ENCODE measurements at places on chromosomes 4 and X.
A peak's percentile ranks its signal among the peaks of the same experiment; 100 is the strongest.

GRCh38 chrX:17039826-17040225, 93.4 kb downstream of the REPS2 start:
- DNase-seq = no peak

DNA sequence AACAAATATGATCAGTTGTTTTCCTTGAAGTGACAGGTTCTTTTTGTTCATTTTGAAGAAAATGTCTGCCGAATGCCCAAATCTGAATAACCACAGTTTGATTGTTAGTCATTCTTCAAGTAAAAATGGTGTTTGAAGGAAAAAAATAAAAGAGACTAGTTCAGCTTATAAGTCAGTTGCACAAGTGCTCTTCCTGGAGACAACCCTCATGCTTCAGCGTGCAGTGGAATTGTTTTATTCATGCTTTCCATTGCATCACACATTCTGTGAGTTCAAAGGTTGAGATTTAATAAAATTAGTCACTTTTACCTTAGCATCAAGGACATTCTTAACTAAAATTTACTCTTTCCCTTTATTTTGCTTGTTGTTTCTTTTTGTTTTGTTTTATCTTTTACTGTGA, 404.9 kb downstream of the ZNF674 start:
- no peak for DNase-seq

GRCh38 chrX:75156531-75156945, 455 bp upstream of the ABCB7 start:
- DNase-seq = peak; percentile 14

- DNase-seq = no peak
Measured at GRCh38 chr4:180669680-180670079, 1573.5 kb upstream of the TENM3 start.

- DNase-seq = no peak
Measured at GRCh38 chr4:90585961-90586360, 458.8 kb downstream of the CCSER1 start.

GRCh38 chrX:8341814-8342590, 122.6 kb upstream of the VCX3B start:
- DNase-seq = no peak

DNA sequence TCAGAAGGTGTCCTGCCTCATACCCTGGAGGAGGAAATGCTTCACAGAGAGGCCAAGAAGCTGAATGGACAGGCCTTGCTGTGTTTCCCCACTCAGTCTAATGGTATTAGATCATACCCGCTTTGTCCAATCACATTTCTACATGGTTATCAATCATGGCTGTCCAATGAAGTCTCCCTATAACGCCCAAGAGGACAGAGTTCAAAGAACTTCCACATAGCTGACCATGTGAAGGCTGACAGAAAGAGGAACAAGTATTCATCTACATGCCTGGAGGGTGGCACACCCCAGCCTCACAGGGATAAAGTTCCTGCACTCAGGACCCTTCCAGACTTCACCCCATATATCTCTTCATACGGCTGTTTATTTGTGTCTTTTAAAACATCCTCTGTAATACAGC, 123.4 kb downstream of the MANBA start:
- no peak for DNase-seq

DNA sequence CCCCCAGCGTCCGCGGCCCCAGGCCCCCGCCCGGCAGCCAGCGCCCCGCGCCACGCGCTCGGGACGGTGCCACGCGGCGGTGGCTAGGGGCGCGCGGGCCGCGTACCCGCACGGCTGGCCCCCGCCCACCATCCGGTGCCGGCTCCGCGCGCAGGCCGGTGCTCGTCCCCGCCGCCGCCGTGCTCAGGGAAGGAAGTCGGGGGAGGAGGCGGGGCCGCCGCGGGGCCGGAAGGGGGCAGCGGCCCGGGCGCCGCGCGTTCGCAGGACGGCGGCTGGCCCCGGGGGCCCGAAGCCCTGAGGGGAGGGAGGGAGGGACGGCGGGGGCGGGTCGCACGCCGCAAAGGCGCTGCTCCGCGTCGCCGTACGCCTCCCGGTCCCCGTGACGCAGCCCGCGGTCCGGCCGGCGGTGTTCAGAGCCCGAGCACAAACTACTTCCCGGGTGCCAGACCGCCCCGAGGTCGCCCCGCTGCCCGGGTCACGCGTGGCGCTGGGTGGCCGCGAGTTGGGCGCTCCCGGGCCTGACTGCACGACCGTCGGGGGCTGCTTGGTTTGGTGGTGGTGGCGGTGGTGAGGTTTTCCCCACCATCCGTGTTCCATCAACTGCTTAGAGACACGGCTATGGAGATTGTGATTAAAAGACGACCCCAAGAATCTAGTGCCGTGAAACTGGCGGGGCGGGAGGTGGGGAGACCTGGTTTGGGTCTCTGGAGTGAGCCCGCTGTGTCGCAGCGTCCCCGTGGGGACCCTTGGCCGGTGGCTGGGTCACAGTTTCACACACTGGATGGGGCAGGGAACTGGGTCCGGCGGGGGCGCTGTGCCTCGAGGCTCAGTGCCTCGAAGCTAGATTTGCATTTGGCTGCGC, at the start of gene DCTD:
DCTD (minus strand) TSS at position 205 of the 862 bp plus-strand sequence. CDS start 1,818 bp downstream, outside the sequence.
- no peak for DNase-seq

GRCh38 chr4:141159027-141159426, 25.8 kb upstream of the RNF150 start:
- no peak for DNase-seq

- no peak for DNase-seq
Measured at GRCh38 chr4:128355305-128355704, 67.7 kb upstream of the PGRMC2 start.

DNA sequence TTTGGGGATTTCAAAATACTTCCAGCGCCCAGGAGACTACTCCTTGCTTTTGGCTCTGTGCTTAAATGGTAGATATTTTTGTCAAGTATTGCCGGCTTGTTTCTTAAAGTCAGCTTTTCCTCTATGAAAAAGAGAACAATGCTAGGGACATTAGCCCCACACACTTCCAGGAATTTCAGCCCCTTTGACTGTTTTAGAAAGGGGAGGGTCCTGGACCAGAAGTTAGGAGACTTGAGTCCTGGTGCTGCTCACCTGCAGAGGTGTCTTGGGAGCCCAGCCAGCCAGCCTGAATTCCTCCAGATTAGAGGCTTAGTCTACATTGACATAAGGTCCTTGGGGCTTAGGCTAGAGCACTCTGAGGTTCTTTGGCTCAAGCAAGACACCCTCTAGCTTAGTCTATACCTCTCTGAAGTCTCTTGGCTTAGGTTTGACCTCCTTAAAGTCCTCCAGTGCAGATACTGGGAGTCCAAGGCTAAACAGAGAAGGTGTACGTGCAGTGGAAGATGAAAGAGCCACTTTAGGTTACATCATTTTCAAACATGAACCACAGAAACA, 1.6 kb upstream of the SETD7 start:
- no peak for DNase-seq

- no peak for DNase-seq
Measured at GRCh38 chr4:54743562-54743961, 85.8 kb downstream of the KIT start.

DNA sequence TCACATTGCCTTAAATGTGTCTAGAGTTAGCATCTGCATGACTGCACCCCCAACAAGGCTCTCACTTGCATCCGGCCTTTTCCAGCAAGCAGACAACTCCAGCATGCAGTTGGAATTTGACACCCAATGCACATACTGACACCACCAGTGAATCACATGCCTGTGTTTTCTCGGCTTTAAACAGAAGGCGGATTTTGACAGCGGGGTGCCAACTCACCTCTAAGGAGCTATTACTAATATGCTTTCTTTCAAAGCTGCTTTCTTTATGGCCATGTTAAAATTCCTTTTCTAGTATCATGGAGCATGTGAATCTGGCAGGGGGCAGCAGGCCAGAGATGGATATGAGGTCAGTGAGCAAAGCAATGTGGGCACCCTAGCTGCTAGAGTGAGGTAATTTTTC, 78.0 kb upstream of the CLNK start:
- no peak for DNase-seq

GRCh38 chrX:136138939-136139338, 8.4 kb upstream of the FHL1 start:
- no peak for DNase-seq

GRCh38 chr4:168163106-168163505, 70.8 kb downstream of the ANXA10 start:
- no peak for DNase-seq

- DNase-seq = no peak
Measured at GRCh38 chr4:123433573-123433972, 37.0 kb downstream of the SPRY1 start.

DNA sequence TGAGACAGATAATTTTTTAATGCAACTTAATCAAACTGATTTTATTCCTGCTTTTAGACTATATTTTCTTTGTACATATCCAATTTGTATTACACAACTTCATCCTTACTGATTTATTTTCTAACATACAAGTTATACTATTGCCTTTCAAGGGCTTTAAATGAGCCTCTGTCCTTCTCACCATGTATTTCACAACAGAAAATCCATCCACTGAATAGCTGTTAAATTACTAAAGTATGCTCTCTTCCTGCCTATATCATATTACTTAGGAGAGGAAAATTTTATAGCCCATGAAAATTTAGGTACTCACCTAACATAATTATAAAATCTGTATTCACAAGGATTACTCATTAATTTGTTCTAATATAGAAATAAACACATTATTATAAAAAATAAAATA, 528.6 kb downstream of the ANKRD50 start:
- no peak for DNase-seq

- DNase-seq = no peak
Measured at GRCh38 chrX:114065577-114066223, 518.2 kb upstream of the HTR2C start.

- no peak for DNase-seq
Measured at GRCh38 chr4:107376293-107376692, 340.2 kb upstream of the DKK2 start.

DNA sequence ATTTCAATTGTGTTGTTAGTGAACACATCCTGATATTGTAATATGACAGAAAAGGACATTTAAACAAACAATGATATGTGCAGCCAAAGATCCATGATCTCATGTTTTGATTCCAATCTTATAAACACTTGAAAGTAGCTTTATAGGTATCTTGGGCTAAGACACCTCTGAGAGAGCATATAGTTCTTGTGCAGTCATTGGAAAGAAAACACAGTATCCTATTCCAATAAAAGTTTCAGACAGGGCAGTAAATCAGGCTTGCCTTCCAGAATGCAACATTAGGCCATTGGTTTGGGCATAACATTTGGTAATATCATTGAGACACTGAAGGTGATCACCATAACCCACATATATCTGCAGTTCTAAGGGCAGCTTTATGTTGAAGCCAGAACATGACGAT, 188.3 kb upstream of the HCCS start:
- no peak for DNase-seq

DNA sequence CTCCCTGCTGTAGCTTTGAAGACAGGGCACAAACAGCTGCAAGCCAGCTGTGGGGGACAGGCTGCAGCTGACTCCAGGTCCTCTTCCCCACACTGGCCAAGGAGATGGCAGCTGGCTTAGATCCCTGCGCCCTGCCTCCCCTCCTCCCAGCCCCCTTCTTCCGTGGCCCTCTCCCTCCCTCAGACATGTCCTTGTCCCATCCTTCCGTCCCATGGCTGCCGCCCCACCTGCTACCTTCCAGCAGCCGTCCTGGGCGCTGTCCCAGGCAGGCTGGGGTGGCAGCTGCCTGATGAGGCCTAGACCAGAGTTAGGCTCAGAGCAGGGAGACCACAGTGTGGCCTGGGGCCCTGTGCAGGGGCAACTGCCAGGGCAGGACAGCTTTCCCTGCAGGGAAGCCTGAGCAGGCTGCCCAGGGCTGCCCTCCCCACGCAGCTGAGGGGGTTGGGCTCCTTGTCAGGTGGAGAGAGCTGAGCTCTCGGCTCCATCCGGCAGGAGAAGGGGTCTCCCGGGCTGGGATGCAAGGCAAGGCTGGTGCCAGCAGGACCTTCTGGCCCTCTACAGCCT, 3.3 kb upstream of the BGN start:
- DNase-seq = no peak

GRCh38 chrX:139224953-139225665, 305.4 kb upstream of the F9 start:
- no peak for DNase-seq

- no peak for DNase-seq
Measured at GRCh38 chr4:128981377-128981776, 112.0 kb downstream of the SCLT1 start.

GRCh38 chr4:138741766-138742377, 273.7 kb upstream of the NOCT start:
- no peak for DNase-seq

DNA sequence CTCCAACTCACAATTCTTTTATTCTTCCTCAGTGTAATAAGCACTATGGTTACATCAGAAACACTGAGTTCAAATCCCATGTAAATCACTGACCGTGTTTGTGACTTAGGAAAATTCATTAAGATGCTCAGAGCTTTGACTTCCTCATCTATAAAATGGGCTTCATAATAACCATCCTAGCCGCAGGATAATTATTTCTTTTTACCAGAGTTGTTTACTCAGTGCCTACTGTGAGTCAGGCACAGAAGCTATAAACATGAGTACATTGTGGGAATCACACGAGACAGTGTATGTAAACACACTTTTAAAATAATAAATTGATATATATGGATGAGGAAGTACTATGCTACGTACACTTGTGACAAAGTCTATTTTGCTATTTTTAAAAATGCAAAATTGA, 296.3 kb upstream of the TENM3 start:
- DNase-seq = no peak

DNA sequence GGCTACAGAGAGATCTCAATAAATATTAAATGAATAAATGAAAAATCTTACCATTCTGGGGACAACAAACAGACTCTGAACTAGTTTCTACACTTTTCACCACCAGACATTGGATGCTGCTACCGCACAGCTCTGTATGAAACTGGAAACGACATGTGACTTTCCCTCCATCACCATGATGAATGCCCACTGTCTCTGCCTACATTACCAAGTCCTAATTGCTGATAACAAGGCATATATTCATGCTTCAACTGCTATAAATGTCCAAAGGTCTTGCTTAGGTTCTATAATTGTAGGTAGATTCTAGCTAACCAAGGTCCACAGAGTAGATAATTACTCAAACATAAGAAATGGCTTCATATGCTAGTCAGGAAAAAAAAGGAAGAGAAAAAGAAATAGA, 399.4 kb upstream of the ADGRL3 start:
- DNase-seq = no peak

DNA sequence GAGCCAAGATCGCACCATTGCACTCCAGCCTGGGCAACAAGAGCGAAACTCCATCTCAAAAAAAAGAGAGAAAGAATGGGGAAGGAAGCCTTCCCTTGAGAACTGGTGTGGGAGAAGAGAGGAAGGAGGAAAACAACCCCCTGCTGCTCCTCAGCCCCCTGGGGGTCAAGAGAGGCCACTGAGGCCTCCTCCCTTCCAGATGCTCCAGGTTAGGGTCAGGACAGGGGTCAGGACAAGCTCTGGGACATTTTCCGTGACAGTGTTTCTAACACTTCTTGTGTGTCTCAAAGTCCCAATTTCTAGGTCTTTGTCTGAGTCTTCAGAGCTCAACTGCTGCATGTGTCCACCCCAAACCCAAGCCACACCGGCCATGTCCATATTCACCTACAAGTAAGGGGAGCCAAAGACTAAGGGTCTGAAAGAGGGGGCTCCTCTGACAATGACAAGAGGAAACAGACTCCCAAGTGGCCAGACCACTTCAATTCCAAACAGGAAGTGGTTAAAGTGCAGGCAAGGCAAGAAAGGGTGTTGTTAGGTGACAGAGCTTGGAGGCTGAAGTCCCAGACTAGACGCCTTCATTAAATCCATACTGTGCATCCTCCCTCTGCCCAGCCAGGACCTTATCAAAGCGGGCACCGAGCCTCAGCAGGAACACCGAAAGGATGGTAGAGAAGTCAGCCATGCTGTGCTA, 8.3 kb downstream of the L1CAM start:
- no peak for DNase-seq

- no peak for DNase-seq
Measured at GRCh38 chrX:19697416-19697815, 182.1 kb upstream of the MAP3K15 start.
